ENCODE measurements at places on chromosomes 3 and 15. TPM values are rescaled to one million over a fixed set of nuclear protein-coding genes. Genes with fewer than 3 reads are reported as not detected.

The POPDC2 gene
- 3.8 TPM for total RNA-seq

The ISG20 gene
- total RNA-seq: 3.8 TPM

The C3orf62 gene
- total RNA-seq: 0.75 TPM

The CCDC71 gene
- 27.9 TPM for total RNA-seq

The ITIH1 gene
- total RNA-seq: not detected

The PGBD4 gene
- 1.3 TPM for total RNA-seq

The CFAP161 gene
- total RNA-seq: not detected

All from cardiac ventricle fibroblast (primary cell).